ENCODE measurements at places on chromosomes 5 and 9.

DNA sequence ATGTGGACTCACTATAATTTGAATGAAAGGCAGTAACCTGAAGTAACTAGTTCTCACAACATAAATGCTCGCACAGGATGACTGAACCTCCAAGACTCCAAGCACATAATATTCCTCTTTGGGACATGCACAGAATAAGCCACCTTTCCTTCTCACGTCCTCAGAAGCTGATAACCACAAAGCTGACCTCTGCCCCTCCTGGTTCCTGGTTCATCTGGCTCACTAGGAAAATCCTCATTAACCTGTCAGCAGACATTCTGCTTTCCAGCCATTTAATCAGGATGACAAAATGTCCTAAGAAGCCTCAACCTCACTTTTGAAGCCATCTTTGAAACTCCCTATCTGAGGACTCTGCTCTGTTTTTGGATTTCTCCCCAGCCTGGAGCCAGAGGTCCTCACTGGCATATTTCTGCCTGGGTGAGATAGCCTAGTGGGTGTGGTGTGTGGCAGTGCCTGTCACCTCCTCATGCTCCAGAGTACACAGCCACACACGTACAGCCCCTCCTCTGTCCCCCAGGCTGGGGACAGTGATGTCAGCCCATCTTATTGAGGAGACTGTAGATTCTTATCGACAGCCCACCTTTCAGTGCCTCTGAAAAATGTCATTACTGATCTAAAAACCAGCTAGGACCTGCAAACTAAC lies 10.3 kb downstream of the ANKH start:
- DNase-seq: no peak

DNA sequence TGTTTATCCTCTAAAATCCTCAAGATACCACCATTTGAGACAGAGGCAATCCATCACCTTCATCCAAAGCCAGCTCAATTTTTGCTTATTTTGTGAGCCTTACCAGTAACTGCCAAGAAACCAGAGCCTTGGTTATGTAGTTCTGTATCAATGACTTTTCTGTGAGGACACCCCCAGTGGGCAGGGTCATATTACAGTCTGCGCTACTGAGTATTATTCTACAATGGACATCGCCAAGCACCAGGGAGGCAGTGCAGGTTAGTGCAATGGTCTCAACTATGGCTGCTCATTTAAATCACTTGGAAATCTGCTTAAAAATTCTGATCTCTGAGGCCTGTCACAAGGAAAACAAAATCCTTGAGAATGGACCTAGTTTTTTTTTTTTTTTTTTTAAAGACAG lies 90.5 kb upstream of the NIPAL4 start:
- no peak for DNase-seq

- no peak for DNase-seq
These were observed 98.7 kb upstream of the PALM2AKAP2 start for GRCh38 chr9:109681301-109681700.

DNA sequence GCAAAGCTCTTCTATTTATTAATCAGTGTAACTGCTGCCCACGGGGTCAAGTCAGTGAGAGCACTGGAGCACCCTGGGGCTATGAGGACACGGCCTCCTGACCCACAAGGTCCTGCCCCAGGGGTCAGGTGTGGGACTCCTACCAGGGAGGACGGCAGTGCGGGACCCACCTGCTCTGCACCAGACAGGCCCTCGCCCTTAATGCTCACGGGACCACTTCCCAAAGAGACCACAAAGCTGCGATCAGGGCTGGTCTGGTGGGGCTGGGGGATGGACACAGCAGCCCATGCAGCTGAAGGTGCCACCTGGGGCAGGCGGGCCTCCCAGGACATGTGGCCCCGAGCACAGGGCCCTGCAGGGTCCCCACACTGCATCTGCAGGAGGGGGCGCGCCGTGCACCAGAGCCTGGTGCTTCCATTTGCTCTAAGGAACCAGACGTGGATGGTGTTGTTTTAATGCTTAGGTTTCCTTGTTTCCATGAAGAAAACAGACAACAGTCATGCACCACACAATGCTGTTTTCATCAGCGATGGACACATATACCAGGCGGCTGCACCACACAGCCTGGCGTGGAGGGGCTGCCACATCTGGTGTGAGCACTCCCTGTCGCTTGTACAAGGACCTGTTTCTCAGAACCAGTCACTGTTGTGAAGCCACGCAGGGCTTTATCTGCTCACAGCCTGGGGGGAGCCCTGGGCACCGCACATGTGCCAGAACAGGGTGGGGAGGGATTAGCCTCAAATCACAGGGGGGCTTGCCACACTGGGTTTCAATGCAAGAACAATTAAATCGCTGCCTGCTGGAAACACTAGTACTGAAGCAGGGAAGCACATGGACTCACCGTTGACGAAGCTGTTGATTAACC lies 22.6 kb downstream of the CLPTM1L start:
- DNase-seq: no peak

DNA sequence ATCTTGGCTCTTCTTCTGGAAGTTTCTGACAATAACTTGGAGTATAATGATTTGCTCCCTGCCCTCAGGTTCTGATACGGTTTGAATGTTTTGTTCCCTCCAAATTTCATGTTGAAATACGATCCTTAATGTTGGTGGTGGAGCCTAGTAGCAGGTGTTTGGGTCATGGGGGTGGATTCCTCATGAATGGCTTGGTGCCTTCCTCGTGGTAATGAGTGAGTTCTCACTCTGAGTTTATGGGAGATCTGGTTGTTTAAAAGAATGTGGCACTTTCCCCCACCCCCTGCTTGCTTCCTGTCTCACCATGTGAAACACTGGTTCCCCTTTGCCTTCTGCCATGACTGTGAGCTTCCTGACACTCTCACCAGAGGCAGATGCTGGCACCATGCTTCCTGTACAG lies 103.0 kb upstream of the OSMR start:
- no peak for DNase-seq

Measured in GM13977 (cell line).